ENCODE measurements at places on chromosomes 3 and 15.

- DNase-seq, result no peak
Observed at GRCh38 chr3:191894406-191894805, 433.4 kb downstream of the PYDC2 start.

GRCh38 chr15:42083605-42083908, 10.8 kb downstream of the PLA2G4D start:
- no peak for DNase-seq

- no peak for DNase-seq
Observed at GRCh38 chr15:70170096-70170699, 72.5 kb upstream of the TLE3 start.

DNA sequence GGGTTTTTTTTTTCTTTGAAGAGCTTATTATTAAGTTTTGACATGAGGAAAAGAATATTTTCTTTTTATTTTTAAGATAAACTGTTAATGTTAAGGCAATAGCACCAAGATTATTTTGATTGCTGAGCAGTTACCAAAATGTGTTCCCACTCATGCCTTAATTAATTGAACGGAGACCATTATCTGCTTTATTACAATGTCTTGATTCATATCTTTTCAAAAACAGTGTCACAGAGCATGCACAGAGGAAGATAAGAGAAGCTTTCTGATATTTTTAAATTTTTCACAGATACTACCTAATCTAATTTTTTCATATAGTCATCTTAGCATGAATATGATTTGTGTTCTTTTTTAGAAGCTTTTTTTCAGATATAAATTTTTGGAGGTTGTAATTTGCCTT, 106.7 kb upstream of the FEZF2 start:
- DNase-seq, result no peak

- no peak for DNase-seq
Observed at GRCh38 chr3:180870008-180870699, 42.3 kb upstream of the FXR1 start.

- peak; percentile 87 for DNase-seq
Observed at GRCh38 chr3:72274493-72275330, 489.8 kb upstream of the PROK2 start.

DNA sequence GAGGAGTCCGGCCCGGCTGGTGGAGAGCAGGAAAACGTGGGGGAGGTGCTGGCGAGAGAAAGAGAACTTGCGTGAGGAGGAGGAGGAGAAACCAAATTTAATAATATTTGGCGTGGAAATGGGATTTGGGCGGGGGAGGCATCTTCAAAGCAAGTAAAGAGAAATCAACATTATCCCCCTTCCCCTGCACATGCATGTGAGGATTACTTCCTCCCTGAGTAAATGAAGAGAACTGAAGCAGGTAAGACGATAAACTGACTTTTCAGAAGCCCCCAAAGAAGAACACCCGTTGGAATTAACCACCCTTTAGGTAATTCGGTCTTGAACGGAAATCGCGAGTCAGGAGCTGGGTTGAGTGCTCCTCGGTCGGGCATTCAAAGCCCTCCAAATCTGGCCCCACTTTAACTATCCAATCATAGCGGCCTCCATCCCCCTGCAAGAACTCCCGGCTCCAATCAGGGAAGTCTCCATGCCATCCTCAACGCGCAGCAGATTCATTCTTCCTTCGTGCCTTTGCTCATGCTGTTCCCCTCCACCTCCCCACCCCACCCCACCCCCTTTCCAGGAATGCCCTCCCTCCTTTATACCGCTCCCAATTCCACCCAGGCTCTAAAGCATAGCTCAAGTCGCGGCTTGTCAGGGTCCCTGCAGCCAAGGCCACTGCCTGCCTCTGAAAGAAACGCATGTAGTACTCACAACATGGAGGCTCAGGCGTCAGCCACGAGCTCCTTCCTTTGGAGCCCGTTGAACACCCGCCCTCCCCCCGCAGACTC, 545 bp upstream of the RFX7 start:
- DNase-seq, result peak; percentile 74

- no peak for DNase-seq
Observed at GRCh38 chr3:193831495-193832455, 238.8 kb downstream of the OPA1 start.

DNA sequence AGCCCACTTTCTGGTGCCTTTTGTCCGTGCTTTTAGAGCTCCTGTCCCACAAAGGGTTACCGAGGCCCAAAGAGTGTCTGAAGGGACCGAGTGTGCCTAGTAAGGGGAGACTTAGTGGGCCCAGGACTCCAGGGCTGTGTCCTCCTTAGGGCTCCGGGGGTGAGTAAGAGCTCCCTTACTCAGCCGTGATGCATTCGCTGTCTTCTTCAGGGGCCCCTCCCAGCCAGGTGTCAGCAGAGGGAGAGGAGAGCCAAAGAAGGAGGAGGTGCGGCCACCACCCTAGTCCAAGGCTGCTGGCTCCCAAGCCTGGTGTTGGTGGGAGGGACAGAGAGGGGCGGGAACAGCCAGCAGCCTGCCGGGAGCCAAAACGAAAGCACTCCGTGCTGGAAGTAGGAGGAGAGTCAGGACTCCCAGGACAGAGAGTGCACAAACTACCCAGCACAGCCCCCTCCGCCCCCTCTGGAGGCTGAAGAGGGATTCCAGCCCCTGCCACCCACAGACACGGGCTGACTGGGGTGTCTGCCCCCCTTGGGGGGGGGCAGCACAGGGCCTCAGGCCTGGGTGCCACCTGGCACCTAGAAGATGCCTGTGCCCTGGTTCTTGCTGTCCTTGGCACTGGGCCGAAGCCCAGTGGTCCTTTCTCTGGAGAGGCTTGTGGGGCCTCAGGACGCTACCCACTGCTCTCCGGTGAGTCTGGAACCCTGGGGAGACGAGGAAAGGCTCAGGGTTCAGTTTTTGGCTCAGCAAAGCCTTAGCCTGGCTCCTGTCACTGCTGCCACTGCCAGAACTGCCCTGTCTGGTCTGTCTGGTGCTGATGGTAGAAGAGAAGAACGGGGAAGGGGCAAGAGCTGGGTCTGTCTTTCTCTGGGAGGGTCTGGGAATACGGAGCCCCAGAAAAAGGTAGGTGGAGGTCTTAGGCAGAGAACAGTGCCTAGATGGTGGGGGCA, at the start of gene IL17RC:
Gene IL17RC (plus strand): TSS at position 365 of the 947 bp plus-strand sequence. CDS start 218 bp downstream, at position 583.
- peak; percentile 91 for DNase-seq

All from EH (cell line).